Activated naive CD4-positive, alpha-beta T cell (primary cell): ENCODE measurements at places on chromosomes 2 and 18.

GRCh38 chr18:12334863-12335262 is 26.8 kb downstream of the TUBB6 start:
- DNase-seq: no peak

DNA sequence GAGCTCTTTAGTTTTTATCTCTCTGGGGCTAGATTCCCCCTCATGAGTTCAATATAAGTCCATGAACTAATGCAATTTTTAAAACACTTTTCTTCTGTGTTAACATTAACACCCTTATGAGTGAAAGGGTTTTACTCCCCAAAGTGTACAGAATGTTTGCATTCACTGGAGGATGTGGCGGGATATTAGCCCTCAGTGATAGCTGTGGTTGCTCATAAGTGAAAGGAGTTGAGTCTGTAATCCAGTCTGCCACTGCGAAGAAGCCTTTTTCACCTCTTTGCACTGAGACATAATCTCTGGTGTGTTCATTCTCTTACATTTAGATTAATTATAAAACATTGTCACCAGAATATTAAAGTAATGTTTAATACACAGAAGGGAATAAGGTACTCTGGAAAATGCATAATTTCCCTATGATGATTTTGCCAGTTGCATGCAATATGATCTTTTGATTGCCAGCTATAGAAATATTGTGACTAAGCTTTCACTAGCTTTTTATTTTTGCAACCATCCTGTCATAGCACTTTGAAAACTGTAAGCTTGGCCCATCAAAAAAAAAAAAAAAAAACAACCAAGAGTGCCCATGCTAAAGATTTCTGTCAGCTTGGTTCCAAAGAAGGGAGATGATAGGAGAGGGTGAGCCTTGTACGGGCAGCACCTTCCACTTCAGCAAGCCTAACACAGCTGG is 113.2 kb downstream of the BCL11A start:
- DNase-seq: no peak

- no peak for DNase-seq
These were observed 200.6 kb downstream of the TCF4 start for GRCh38 chr18:55387139-55387984.

- DNase-seq: no peak
These were observed 18.3 kb downstream of the IL1B start for GRCh38 chr2:112818094-112818902.

DNA sequence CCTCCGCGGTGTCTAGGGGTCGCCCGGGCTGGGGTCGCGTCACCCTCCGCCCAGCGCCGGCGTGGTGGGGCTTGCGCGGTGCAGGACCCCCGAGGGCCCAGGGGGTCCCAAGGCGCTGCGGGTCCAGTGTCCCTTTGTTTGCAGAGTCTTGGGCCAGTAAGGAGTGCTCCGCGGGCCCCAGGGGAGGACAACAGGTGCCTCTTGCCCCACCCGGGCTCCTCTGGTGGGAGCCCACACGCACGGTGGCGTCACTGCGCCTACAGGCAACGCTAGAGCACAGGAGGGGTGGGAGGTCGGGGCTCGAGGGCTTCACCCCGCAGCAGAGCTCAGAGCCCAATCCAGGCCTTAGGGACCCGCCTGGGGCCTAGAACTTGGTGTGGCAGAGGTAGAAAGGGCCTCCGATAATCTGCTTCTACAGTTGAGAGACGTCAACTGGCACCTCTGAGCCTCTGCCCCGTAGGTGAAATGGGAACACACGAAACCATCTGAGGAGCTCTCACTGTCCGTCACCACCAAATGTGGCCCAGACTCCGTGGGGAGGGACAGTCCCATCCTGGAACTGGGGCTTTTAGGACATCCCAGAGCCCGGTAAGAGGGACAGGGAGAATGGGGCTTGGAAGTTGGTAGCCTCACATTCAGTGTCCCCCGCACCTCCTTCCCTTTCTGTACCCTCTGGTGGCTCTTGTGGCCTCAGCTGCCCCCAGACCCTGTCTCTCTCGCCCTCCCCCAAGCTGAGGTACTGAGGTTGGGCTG is 1.4 kb downstream of the ARID5A start:
- no peak for DNase-seq

GRCh38 chr2:96819128-96819875 is 3.2 kb downstream of the CNNM3 start:
- no peak for DNase-seq

DNA sequence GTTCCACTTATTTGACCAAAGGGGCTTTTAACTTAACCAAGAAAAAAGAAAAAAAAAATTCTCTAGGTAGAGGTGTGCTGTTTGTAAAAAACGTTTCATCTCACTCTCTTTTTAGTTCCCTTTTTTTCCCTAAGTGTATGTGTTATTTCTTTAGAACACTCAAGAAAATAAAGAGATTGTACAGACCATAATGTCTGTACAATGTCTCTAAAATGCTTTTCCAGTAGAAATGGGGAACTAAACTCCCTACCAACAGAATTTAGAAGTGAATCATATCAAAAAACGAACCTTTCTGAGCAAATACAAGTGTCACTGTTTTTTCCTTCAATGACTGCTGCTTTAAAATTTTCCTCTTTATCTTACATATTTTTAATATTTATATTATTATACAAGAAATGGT is 72.0 kb downstream of the CDH7 start:
- no peak for DNase-seq

DNA sequence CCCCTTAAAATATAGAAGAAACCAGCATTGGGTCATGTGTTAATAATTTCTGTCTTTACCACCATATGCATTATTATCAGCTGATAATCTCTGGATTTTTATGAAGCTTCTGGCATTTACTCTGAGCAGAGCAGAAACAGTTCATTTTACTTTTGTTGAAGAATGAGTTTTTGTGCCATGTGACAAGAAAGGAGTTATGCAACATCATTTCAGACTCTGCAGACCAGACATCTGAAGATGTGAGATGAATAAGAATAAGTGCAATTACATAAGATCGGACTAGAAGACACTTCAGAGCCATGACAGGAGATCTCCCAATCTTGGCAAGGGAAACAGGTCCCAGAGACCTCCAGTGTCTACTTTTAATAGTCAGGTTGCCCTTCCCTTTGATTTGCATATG is 869.4 kb upstream of the VRK2 start:
- DNase-seq: no peak

- DNase-seq: peak; percentile 53
These were observed 774 bp downstream of the MSH6 start for GRCh38 chr2:47783486-47784351.

GRCh38 chr2:145792745-145793144 is 1272.8 kb upstream of the ZEB2 start:
- no peak for DNase-seq

DNA sequence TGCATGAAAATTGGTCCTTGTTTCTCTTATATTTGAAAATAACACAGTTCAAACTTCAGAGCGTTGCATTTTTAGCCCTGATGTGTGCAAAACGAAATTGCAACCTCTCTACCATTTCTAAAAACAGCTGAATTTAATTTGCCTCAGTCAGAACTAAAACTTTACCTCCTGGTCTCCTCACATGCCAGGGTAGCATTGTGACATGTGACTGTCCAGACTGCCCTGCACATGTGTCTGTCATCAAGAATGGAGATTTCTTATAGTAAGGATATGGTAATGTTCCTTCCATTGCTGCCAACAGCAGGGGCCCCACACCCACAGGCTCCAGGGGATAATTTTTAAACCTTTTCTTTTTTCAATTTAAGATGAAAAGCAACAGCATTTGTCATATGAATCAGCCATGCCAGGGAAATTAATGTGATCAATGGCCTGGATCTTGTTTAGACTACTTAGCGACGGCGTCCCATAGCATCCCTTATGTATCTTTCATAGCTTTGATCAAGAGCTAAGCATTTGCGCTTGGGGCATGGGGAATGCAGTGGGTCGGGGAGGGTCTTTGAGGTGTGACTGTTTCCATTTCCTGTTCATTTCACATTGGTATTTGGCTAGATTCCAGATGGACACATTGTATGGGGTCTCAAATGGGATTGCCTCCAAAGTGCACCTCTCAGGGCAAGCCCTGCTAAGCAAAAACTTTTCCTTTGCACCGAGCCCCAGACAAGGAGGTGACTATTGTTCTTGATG is 92.4 kb upstream of the RASGRP3 start:
- no peak for DNase-seq
